ENCODE measurements at places on chromosomes 5 and 9. TPM values are rescaled to one million over a fixed set of nuclear protein-coding genes. Genes with fewer than 3 reads are reported as not detected.

DNA sequence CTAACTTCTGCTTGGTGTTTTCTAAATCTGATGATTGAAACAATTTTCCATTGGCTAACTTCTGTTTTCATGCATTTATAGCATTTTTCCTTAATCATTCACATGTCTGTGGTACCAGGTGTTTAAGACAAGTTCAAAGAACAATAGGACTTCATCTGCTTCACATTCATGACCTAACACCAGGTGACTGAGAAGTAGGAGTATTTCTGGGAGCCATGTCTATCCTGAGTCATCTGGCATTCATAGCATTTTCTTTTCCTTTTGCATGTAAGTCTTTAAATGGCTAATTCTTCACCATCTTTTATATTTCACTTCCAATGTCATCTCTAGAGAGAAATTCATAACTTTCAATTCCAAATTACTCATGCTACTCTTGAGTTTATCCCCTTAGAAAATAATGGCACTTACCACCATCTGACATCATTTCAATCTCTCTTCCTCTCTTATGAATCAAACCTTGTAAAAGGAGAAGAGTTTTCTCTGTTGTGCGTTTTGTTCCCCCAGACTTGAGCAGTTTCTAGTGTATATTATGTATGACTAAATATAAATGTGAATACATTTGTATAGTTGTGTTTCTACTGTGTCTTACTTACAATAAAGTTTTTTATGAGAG is 1196.1 kb upstream of the CDH9 start:
- no peak for DNase-seq

GRCh38 chr5:138960145-138960692 is 85.1 kb upstream of the LRRTM2 start:
- no peak for DNase-seq

DNA sequence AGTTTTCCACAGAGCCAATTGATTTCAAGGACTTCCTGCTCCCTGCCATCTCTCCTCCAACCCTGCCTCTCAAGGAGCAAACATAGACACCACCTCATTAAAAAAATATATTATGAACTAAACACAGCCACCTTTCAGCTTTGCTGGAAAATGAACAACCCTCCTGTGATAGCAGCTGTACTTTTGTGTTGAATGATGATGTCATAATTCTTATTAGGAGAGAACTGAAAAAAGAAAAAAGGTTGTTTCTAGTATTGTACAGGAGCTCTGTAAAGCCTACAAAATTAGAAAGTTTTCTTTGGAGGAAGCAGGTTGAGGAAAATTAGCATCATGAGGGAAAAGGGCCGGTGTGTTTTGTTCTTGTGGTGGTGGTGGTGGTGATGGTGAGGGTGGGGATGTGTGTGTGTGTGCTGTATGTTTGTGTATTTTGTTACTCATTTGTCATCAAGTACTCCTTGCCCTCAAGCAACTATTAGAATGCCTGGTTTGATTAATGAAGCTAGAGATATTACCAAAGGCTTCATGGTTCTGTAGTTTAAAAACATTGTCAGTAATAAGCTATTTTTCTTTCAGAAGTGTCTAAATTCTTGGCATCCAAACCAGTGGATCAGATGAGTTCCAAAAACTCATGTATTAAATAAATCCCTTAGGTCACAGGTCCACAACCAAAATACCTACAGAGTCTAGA is 405.9 kb downstream of the TLE4 start:
- no peak for DNase-seq

GRCh38 chr5:61055434-61056006 is 106.7 kb downstream of the SMIM15 start:
- no peak for DNase-seq

GRCh38 chr9:101691657-101692056 is 46.8 kb downstream of the GRIN3A start:
- no peak for DNase-seq

DNA sequence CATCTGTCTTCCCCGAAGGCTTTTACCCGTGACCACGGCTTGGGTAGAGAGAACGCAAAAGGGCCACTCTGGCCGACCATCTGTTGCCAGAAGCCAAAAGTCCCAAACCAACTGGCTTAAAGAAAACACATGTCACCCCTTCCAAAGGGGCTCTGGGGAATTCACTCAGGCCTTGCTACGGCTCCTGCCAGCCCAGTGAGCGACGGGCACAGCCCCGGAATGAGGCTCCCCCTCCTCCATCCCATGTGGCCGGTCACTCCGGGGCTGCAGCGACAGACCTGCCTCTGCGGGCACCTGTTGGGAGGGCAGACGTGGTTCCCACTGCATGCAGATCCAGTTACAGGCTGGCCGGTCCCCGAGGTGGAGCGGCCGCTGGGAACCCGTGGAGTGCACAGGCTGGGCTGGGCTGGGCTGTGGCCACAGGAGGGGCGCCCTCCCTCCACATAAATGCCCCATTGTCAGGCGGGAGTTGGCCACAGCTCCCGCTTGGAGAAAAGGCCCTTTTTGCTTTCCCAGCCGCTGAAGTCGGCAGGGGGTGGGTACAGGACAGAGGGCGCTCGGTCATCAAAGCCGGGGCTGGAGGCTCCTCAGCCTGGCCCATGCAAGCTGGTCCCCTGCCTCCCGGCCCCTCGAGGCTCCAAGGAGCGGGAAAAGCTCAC is 19.9 kb downstream of the NOTCH1 start:
- no peak for DNase-seq

- DNase-seq, result no peak
Measured at GRCh38 chr9:98038958-98039357, 17.6 kb upstream of the NANS start.

The KIF12 gene
- not detected for total RNA-seq

The TMC1 gene
- 0.56 TPM for total RNA-seq

The PTGR1 gene
- total RNA-seq, result 28.0 TPM

The NDOR1 gene
- 5.8 TPM for total RNA-seq

- DNase-seq, result no peak
Measured at GRCh38 chr9:91426123-91426745, 2.6 kb upstream of the NFIL3 start.

The NPR3 gene
- 5.5 TPM for total RNA-seq
